ENCODE measurements at places on chromosomes 6 and 20.

DNA sequence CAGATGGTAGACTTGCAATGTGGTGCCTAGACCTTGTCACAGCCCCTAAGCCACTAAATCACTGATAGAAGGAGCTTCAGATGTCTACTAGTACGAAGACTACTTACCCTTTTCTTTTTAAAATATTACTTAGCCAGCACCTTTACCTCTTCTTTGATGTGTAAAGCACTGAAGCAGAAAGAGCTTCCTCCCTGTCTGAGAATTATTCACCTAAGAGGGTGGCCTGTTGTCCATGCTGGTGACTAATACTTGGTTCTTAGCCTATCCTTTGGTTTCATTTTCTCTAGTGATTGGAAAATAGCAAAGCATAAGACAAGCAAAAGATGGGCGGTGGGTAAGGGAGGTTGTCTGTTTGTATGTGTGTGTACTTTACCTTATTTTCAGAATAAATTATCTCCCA, 794.6 kb downstream of the TFAP2A start:
- no peak for DNase-seq

GRCh38 chr20:49477200-49477599, 5.3 kb downstream of the KCNB1 start:
- DNase-seq, result no peak

DNA sequence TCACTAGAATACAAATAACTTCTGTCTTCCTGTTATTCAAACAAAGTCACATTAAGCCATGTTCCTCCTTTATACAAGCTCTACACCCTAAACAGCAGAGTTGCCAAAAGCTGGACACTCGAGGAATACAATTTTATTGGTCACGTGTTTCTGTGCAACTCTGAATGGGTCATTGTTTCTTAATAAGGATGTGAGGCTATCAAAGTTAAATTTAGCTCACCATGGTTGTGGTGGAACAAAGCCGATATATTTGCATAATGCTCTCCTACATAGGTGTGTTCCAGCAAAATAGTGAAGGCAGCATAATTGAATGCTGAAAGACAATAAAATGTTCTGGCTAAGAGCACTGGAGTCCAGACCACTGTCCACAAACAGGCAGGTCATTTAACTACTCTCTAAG, 36.9 kb upstream of the CD2AP start:
- no peak for DNase-seq

DNA sequence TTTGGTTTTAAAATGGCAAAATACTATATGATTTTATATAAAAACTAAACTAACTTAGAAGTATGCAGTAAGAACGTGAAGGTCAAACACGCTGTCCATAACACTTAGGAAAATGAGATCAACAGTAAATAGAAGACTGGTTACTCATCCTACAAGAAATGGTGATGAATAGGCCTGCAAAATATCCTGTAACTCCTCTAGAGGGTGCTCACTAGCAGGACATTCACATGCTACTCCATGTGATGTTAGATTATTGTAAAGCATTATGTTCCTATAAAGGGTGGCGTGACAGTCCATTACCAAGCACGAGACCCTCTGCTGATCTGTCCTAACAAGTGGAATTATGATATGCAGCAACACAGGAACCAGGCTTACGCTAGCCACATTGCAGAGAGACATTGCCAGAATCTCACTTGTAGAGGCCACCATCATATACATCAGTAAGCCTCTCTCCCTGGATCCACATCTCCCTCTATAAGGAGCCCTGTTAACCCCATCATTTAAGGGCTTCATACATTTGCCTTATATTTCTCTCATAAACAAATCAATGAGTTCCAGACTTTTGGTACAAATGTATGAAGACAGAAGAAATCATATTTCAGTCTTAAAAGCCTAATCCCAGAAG, 18.0 kb upstream of the DEFB129 start:
- DNase-seq, result peak; percentile 37

DNA sequence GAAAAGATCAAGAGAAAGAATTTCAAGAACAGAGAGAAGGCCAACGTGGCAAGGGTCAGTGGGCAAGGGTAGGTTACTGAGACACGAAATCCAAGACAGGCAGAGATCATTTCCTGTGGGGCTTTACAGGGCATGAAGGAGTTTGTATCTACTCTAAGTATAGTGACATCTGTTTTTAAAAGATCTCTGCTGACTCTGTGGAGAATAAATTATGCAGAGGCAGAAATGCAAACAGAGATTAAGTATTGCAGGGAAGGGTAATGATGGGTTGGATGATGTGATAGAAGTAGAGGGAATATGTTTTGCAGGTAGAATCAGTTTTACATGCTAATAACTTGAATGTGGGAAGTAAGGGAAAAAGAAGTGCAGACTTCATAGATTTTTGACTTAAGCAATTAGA, 243.5 kb downstream of the FRK start:
- DNase-seq, result no peak

- peak; percentile 82 for DNase-seq
These were observed 101.2 kb downstream of the EPM2A start for GRCh38 chr6:145633981-145634627.

GRCh38 chr6:9943026-9943425, 471.8 kb downstream of the TFAP2A start:
- no peak for DNase-seq

DNA sequence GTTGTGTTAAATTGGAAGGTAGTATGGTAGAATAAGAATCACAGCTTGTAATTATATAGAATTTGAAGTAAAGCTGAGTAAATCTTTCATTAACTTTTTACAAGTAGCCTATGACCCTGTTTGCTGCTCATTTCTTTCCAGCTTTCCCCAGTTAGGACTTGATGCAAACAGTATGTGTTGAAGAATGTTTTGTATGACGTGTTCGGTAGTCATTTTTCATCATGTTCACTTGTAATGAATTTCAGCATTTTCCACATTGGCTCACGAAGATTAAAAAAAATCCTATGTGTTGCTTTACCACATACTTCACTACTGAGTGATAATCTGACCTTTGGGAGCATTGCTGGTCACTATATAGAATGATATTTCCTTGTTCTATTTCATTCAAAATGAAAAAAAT, 162.4 kb downstream of the CDKAL1 start:
- no peak for DNase-seq

- DNase-seq, result no peak
These were observed 31.4 kb downstream of the RALGAPA2 start for GRCh38 chr20:20680991-20681508.

- DNase-seq, result no peak
These were observed 243.8 kb downstream of the PLCB1 start for GRCh38 chr20:8375898-8376297.

- no peak for DNase-seq
These were observed 77.5 kb upstream of the MARCKS start for GRCh38 chr6:113779656-113780055.

DNA sequence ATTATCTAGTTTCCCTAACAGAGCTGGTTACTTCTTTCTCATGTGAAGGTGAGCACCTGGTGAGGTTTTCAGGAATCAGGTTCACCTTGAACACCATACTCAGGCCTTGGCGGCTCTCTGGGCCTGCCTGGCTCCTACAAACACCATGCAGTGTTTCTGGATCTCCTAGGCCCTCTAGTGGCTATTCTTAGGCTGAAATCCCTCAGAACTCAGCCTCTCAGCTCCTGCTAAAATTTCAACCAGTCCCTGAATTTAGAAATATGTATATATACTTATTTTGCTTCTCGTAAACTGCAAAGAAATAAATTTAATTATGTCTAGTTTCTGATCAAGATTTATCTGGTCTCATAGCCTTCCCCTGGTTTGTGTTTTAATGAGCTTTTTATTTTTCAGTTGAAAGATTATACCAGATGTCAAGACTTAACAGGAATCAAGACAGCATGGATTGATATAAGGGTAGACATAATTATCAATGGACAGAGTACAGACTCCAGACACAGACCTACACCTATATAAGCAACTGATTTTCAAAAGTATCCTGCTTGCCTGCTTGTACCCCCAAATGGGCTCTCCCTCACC, 55.9 kb downstream of the ANKEF1 start:
- DNase-seq, result peak; percentile 31

DNA sequence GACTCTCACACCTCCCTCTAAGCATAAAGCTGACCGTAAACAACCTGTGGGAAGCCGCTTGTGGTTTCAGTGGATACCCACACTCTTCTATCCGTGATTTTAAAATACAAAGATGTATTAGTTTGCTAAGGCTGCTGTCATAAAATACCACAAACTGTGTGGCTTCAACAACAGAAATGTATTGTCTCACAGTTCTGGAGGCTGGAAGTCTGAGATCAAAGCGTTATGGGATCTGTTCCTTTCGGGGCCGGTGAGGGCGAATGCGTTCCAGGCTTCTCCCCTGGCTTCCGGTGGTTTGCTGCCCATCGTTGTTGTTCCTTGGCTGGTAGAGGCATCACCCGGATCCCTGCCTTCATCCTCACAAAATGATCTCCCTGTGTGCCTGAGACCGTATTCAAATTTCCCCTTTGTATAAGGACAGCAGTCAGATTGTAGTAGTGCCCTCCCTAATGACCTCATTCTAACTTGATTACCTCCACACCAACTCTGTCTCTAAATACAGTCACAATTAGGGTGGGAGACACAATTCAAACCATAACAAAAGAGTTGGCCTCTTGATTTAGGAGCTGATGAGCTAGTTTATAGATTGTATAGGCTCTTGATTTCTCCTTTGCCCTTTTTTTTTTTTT, 210.6 kb upstream of the SOX4 start:
- no peak for DNase-seq

GRCh38 chr6:154350293-154350692, 6.3 kb downstream of the IPCEF1 start:
- DNase-seq, result no peak

GRCh38 chr20:49749625-49750024, 35.9 kb upstream of the B4GALT5 start:
- no peak for DNase-seq

DNA sequence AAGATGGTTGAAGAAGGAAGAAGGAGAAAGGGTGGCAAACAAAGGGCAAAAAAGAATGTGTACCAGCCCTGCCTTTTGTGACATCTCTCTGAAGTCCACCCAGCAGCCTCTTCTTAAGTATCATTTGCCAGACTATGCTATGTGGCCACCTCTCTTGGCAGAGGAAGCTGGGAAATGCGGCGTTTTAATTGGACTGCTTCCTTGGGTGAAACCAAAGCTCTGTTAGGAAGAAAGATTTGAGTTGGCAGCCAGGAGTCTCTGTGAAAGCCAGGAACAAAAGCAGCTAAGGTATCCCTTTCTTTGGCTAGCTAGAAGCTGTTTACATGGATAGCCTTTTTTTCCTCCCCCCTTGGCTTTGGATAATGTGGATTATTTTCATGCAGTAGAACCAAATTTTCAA, 67.5 kb upstream of the GTSF1L start:
- no peak for DNase-seq

GRCh38 chr20:19947611-19948264, 69.4 kb upstream of the NAA20 start:
- DNase-seq, result no peak

- peak; percentile 5 for DNase-seq
These were observed 108.5 kb upstream of the NHSL1 start for GRCh38 chr6:138607478-138608433.

DNA sequence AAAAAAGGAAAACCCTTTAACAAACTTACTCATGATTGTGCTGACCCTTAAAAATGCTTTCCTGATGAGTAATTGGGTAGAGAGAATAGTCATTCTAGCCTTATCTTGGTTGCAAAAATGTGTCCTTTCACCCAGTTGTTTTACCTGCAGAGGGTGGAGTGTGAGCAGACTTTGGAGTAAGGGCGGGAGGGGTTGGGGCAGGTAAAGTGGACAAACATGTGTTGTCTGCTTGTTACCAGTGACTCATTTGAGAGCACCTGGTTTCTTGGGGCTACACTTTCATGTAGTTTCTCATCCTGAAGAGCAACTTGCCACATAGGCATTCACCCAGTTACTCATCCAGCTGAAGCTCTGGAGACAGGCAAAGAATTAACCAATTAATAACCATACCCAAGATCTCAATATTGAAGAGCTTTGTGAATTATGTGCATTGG, 121.1 kb downstream of the TNFRSF21 start:
- no peak for DNase-seq

DNA sequence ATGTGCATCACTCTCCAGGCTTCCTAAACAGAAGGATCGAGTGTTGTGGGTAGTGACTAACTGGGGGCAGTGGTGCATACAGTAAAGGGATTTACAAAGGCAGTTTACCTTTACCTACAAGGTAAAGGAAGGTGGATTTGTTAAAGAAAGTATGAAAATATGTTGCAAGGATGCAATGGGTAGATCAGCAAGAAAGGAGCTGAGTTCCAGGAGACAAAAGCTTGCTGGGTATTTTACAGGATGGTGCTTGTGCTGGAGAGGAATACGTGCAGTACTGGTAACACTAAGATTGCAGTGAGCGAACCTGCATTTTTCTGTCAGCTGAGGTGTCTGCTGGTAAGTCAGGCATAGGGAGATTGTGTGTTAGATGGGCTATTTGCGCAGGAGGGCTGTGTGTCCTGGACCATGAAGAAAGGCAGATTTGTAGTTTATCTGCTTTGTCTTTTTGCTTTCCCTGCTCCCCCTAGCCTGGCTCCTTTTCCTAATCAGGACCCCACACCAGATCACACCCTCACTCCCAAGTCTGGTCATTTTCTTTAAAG, 304.6 kb downstream of the THBS2 start:
- DNase-seq, result no peak

- DNase-seq, result no peak
These were observed 91.7 kb upstream of the MAP3K4 start for GRCh38 chr6:160899671-160900430.

- DNase-seq, result no peak
These were observed 174.0 kb downstream of the MRPL14 start for GRCh38 chr6:43953256-43953655.

- DNase-seq, result no peak
These were observed 232.8 kb downstream of the RNGTT start for GRCh38 chr6:88730611-88731011.

DNA sequence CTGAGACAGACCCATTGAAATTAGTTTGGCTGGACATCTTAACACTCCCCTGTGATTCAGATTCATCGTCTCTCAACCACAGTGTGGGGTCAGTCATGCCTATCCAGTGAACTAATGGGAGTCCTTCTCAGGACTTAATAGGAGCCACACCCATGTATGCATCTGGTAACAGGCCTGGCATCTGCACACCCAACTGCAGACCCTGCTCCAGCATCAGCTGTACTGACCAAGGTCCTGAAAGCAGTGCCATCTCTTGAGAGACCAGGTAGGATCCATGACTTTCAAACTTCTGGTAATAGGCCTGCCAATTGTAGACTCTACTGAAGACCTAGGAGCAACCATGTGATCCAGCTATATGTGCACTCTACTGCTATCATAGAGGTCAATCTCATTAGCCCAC, 363.6 kb upstream of the POU3F2 start:
- no peak for DNase-seq

DNA sequence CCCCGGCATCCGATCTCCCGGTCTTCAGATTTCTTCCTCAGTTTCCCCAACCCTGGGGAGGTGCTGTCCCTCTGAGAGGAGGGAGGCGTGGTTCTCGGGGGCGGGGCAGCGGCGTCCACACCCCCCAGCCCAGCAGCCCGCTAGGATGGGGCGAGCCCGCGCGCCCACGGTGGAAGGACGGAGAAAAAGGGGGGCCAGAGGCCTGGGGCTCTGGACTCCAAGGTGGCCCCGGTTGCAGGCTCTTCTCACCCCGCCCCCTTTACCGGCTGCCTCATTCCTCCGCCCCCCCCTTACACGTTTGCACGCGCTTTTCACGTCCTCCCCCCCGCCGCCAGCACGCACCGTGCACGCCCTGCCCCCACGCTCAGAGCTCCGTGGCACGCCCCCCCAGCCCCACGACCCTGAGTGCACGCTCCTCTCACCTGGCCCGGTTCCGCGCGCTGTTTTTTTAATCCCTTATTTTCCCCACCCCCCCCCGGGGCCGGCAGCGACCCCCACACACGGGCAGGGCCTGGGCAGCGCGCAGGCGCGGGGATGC, 402 bp downstream of the ZBTB12 start:
- peak; percentile 29 for DNase-seq

- no peak for DNase-seq
These were observed 84.8 kb upstream of the PLEKHG1 start for GRCh38 chr6:150514806-150515380.

All from NCI-H2227 treated with DMSO at 0.1 percent for 48 hours (cell line).